Right renal cortex interstitium (tissue), 3 donors: ENCODE measurements at places on chromosomes 6 and 20.

DNA sequence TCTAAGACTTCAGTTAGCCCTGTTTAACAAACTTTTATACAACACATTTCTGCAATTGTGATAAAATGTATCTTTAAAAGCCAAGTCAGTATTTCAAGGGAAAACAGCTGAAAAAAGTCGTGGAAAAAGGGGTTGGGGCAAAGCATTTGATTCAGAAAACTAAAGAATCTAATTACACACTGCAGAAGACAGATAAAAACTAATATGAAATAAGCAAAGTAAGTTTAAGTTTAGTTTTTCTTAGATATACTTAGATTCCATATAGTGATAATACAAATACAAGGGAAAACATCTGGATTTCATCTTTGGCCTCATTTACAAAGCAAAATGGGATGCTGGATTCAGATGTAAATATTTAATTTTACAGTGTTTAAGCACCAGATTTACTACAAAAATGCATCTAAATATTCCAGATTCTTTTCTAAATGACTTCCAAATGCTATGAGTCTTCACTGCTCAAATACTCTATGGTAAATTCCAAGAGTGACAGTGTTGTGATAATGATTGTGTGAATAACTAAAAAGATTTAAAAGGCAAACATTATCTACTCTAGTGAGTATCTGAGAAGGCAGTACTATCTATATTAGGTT, 1.5 kb upstream of the ADNP start:
- DNase-seq, result no peak

- DNase-seq, result no peak
These were observed 39.2 kb downstream of the C6orf132 start for GRCh38 chr6:42103216-42103615.

GRCh38 chr6:52498538-52499017, 78.3 kb downstream of the TRAM2 start:
- DNase-seq, result no peak

- no peak for DNase-seq
These were observed 6.2 kb downstream of the VPS16 start for GRCh38 chr20:2846698-2847097.

DNA sequence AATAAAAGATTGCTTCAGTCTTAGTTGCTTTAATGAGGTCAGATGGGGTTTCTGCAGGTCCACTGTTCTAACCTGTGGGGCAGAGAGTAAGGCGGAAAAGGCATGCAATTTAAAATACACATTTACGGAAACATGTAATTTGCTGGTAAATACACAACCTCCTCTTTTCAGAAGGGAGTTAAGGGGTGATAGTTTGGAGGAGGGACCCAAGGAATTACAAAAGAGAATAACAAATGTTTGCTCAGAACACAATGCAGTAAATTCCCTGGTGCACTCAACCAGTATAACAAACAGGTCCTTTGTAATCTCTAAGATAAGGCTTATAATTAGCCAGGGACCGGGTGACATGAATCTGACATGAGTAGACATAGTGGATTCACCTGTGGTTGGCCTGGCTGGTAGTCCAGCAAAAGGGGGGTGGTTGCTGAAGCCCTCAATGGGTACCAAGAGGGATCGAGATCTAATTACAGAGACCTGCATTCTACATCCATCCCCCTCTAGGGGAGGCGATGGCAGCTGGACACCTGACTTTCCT, 295.1 kb downstream of the PHACTR1 start:
- no peak for DNase-seq

DNA sequence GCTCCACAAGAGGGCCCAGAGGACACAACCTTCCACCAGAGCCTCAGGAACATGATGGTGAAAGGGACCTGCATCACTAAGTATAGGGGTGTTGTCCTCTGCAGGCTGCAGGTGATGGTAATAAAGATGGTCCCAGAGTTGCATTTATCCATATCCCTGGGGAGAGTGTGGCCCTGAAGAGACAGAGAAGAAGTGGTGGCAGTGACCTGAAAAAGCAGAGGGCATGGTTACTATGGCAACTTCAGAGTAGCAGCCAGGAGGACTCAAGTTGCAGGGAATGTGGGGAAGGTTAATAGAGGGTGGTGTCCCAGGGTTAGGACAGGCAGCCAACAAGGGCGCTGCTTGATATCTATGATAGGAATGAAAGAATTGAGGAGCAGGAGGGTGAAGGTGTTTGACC, 57.1 kb downstream of the HLA-A start:
- DNase-seq, result no peak

GRCh38 chr6:93300661-93301060, 118.7 kb downstream of the EPHA7 start:
- no peak for DNase-seq

- no peak for DNase-seq
These were observed 115.4 kb downstream of the FAM120B start for GRCh38 chr6:170421921-170422320.

DNA sequence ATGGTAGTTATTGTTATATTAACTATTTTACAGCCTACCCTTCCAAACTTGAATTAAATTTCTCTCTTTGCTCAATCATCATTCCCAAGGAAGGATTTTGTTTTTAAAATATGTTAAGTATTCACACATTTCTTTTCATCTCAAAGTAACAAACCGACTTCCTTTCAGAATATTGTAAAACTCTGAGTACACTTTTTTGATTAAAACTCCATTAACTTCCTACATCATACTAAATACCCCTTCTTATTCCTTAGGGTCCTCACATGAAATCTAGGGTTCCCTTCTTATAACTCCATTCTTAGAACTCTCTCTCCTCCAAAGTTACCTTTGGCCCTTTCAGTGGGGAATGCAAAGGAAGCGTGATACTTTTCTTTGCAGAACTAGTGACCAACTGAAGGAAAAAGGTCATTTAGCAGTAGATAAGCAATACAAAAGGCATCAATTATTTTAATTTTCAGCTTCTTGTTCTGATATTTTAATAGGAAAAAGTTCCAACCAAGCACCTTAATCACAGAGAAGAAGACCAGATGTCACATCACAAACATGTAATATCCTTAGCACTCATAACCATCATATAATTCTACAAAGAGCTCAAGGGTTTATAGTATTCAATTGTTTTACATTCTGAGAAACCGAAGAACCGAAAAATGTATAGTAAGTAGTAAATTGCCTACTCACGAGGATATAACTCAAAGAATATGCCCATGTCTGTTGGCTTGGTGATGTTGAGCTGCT, 494 bp downstream of the RHAG start:
- DNase-seq, result no peak

DNA sequence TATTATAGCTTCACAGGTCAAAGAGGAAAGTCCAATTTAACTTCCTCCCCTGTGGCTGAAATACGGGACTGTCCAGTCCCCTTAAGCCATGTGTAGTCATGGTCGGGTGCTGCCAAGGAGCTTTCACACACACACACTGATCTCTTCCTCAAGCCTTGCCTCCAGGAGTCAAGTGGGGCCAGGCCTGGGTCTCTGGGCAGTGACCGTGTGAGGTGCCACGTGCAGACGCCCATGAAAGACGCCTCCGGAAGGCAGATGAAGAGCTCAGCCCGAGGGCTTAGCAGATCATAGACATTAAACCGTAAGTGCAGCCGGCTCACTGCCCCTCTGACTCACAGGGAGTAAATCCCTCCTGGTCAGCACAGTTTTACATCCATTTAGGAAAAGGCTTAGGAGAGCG, 4.2 kb downstream of the GABRR2 start:
- DNase-seq, result no peak

- DNase-seq, result no peak
These were observed 81.0 kb upstream of the FAM8A1 start for GRCh38 chr6:17519120-17519519.
